ENCODE measurements at places on chromosomes 6 and 20.

GRCh38 chr6:25253351-25253750, 25.8 kb upstream of the CARMIL1 start:
- H3K36me3 ChIP-seq = no peaks in the 10 kb centered on the region
- no peak overlapping the region for H3K27ac ChIP-seq
- no peak overlapping the region for H3K4me3 ChIP-seq
- no peaks in the 10 kb centered on the region for H3K27me3 ChIP-seq

GRCh38 chr6:121549736-121550135, 114.3 kb downstream of the GJA1 start:
- no peak overlapping the region for H3K4me3 ChIP-seq
- DNase-seq = no peak
- no peaks in the 10 kb centered on the region for H3K27me3 ChIP-seq
- no peaks in the 10 kb centered on the region for H3K36me3 ChIP-seq
- peaks cover 5% of the 10 kb centered on the region for H3K4me1 ChIP-seq
- H3K27ac ChIP-seq = peak overlapping the region; percentile 20

- H3K27ac ChIP-seq = no peak overlapping the region
- no peak for DNase-seq
- no peaks in the 10 kb centered on the region for H3K36me3 ChIP-seq
- H3K4me3 ChIP-seq = no peak overlapping the region
- H3K27me3 ChIP-seq = no peaks in the 10 kb centered on the region
Measured at GRCh38 chr20:10719740-10720385, 46.1 kb upstream of the JAG1 start.

GRCh38 chr6:7316658-7317533, 3.9 kb upstream of the SSR1 start:
- peaks cover 4% of the 10 kb centered on the region for H3K4me1 ChIP-seq
- no peak overlapping the region for H3K4me3 ChIP-seq
- H3K27me3 ChIP-seq = no peaks in the 10 kb centered on the region
- H3K27ac ChIP-seq = no peak overlapping the region
- no peak for DNase-seq
- no peaks in the 10 kb centered on the region for H3K36me3 ChIP-seq

DNA sequence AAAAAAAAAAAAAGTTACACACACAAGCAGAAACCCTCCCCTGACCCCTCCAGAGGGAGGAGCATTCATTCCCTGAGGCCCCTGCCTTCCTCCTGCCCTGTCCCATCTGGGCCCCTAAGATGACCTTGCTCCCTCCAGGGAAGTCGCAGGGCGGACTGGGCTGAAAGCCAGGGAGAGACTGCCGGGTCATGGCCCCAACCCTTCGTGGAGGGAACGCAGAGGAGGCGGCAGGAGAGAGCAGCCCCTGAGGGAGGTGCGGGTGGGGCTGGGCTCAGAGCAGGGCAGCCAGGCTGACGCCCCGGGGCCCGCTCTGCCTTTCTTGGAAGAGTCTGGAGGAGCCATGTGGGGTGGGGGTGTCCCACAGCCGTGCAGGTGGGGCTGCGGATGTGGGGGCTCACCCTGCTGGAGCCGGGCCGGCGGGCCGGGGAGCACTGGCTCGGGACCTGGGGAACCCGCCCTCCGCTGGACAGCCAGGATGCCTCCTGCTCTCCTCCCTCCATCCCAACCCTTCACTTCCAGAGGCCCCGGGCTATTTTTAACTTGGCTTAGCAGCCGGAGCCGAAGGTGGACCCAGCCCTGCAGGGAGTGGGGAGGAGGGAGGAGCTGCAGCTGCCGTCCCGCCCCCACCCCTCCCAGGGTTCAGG, 15.0 kb upstream of the ABHD16B start:
- H3K27ac ChIP-seq = no peak overlapping the region
- no peaks in the 10 kb centered on the region for H3K4me1 ChIP-seq
- no peak overlapping the region for H3K4me3 ChIP-seq
- H3K27me3 ChIP-seq = no peaks in the 10 kb centered on the region
- peak; percentile 70 for DNase-seq

- H3K27me3 ChIP-seq = no peaks in the 10 kb centered on the region
- H3K4me3 ChIP-seq = no peak overlapping the region
Measured at GRCh38 chr6:52161689-52162438, 24.3 kb upstream of the IL17A start.

DNA sequence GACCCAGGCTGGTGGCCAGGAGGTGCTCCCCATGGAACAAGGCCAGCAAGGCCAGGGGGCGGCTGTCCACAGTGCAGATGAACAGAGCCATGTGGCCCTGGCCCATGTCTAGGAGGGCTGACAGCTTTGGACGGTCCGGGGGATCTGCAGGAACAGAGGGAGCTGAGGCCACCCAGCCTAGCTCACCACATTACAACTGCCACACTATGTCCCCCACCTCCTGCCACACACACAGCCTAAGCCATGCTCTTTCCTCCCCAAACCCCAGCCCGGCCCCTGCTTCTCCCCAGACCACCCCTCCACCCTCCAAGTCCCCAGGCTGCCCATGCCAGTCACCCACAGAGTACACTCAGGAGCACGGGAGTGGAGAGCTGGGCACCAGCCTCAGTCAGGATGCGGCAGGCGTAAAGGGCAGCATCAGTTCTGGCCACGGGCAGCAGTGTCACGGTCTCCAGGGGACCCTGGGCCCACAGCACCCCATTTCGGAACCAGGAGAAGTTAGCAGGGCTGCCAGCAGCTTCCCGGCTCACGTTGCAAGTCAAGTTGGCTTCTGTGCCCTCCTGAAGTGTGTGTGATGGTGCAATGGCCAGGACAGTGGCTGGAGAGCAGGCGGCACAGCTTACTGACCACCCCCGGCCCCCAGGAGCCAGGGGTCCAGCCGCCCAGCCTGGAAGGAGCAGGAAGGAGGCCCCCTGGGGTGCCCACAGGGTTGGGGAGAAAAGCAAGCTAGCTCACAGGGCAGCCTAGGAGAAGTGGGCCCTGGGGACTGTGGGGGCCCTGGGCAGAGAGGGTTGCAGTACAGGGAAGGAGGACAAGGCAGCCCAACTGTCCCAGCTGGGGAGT, 15.2 kb upstream of the ADAM33 start:
- no peaks in the 10 kb centered on the region for H3K27me3 ChIP-seq
- no peak overlapping the region for H3K4me3 ChIP-seq
- no peaks in the 10 kb centered on the region for H3K36me3 ChIP-seq
- no peaks in the 10 kb centered on the region for H3K4me1 ChIP-seq
- no peak overlapping the region for H3K27ac ChIP-seq
- no peak for DNase-seq

GRCh38 chr6:141667580-141668309, 465.0 kb upstream of the GJE1 start:
- H3K27ac ChIP-seq = peak overlapping the region; percentile 65
- no peaks in the 10 kb centered on the region for H3K27me3 ChIP-seq
- no peaks in the 10 kb centered on the region for H3K4me1 ChIP-seq
- no peaks in the 10 kb centered on the region for H3K36me3 ChIP-seq

GRCh38 chr6:107179004-107179403, 63.7 kb upstream of the BEND3 start:
- H3K4me3 ChIP-seq = no peak overlapping the region
- no peaks in the 10 kb centered on the region for H3K4me1 ChIP-seq
- no peak overlapping the region for H3K27ac ChIP-seq
- no peaks in the 10 kb centered on the region for H3K36me3 ChIP-seq
- DNase-seq = no peak

DNA sequence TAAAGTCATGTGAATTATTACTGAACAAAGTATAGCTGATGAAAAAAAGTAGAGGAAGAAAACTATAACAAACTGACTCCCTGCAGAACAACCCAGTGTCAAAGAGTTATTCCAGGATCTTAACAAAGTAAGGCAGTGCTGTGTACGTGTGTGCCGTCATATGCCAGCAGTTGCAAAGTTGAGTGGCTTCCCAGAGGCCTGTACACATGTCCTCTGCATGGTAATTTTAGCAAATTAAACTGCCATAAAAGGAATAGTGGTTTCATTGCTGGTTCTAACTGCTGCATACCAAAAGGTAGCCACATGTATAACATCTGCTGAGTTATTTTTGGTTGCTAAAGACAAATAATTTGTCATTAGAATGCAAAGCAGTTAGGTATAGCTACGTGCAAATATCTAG, 44.8 kb downstream of the RIPOR2 start:
- H3K4me3 ChIP-seq = no peak overlapping the region
- no peak overlapping the region for H3K27ac ChIP-seq
- H3K36me3 ChIP-seq = no peaks in the 10 kb centered on the region
- DNase-seq = no peak

GRCh38 chr20:5913166-5913565, 37.2 kb downstream of the TRMT6 start:
- H3K4me1 ChIP-seq = peaks cover 4% of the 10 kb centered on the region
- no peaks in the 10 kb centered on the region for H3K36me3 ChIP-seq
- no peak overlapping the region for H3K4me3 ChIP-seq
- no peak overlapping the region for H3K27ac ChIP-seq

GRCh38 chr6:11869672-11870340, 91.2 kb upstream of the ADTRP start:
- no peak for DNase-seq
- no peak overlapping the region for H3K4me3 ChIP-seq
- H3K4me1 ChIP-seq = no peaks in the 10 kb centered on the region
- H3K36me3 ChIP-seq = no peaks in the 10 kb centered on the region
- peak overlapping the region; percentile 43 for H3K27ac ChIP-seq
- no peaks in the 10 kb centered on the region for H3K27me3 ChIP-seq

GRCh38 chr6:158910484-158911440, 89.2 kb downstream of the RSPH3 start:
- DNase-seq = no peak
- no peak overlapping the region for H3K4me3 ChIP-seq
- no peaks in the 10 kb centered on the region for H3K27me3 ChIP-seq
- H3K36me3 ChIP-seq = no peaks in the 10 kb centered on the region
- H3K4me1 ChIP-seq = no peaks in the 10 kb centered on the region

DNA sequence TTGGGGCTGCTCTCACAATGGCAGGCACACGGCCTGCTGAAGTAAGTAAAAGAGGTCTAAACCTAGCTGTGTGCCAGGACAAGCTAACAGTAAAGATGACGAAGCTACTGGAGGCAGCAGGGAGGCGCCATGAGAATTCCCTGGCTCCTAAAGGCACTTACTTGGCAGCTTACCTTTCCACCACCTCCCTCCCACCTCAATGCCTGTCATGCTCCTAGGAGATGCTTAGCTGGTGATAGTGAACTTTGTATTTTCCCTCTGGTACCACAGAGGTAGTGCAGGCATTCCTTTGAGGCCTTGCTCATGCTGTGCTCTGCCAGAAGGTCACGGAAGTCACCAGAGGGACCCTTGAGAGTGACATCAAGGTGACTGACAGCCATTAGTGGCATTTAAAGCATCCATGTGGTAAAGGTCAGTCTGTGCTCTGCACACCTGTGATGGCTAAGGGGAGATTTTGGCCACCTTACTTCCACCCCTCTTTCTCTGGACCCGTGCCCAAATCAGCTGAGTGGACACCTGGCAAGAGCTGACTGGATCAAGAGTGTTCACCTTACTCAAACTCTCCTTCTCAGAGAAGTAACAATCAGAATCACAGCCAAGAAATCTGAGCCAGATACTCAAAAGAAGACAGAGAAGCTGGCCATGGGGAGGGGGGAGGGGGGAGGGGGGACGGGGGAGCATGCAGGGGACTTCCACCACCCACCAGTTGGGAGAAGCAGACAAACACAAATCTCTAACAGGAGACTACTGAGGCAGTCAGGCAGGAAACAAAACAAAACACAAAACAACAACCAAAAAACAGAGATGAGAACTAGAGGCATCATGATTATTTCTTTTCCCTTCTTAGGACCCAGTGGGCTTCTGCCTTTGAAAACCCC, 2.9 kb downstream of the FKBP1A start:
- H3K4me3 ChIP-seq = peak overlapping the region; percentile 95
- H3K4me1 ChIP-seq = peaks cover 41% of the 10 kb centered on the region
- H3K27ac ChIP-seq = no peak overlapping the region
- no peaks in the 10 kb centered on the region for H3K27me3 ChIP-seq
- H3K36me3 ChIP-seq = peaks cover 19% of the 10 kb centered on the region

DNA sequence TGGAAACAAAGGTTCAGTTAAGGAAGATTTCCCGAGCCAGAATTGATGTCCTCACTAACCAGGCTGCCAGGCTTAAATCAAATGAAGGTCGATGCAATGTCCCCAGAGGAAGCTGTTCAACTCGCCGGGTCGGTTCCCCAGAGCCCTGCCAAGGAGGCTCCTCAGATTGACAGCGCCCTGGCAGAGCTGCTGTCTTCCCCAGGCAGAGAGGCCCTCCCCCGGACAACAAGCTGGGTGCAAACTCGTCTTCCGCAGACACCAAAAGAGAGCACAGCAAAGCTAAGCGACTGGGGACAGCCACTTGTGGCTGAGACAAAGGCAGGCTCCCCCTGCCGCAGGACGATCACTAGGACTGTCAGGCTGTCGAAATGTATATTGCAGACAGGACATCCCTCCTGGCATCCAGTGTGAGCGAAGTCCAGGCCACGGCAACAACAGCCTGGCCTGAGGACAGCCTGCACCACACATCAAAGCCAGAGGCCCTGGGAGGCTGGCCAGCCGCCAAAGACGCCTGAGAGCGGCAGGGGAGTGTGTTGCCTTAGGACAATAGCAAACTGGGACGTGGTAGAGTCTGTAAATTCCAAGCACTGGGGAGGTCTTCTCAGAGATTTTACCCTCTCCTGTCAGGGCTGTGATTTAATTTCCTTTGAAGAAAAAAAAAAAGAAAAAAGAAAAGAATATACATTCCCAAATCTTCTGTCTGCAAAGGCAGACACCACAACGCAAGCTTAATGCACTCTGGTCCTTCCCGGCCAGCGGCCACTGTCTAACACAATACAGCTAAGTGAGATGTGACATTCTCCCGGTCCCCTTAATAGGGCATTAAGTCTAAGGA, 99.1 kb downstream of the HIVEP2 start:
- no peaks in the 10 kb centered on the region for H3K36me3 ChIP-seq
- H3K27me3 ChIP-seq = no peaks in the 10 kb centered on the region
- DNase-seq = peak; percentile 70
- peaks cover 52% of the 10 kb centered on the region for H3K4me1 ChIP-seq
- H3K4me3 ChIP-seq = peak overlapping the region; percentile 56
- H3K27ac ChIP-seq = peak overlapping the region; percentile 99

DNA sequence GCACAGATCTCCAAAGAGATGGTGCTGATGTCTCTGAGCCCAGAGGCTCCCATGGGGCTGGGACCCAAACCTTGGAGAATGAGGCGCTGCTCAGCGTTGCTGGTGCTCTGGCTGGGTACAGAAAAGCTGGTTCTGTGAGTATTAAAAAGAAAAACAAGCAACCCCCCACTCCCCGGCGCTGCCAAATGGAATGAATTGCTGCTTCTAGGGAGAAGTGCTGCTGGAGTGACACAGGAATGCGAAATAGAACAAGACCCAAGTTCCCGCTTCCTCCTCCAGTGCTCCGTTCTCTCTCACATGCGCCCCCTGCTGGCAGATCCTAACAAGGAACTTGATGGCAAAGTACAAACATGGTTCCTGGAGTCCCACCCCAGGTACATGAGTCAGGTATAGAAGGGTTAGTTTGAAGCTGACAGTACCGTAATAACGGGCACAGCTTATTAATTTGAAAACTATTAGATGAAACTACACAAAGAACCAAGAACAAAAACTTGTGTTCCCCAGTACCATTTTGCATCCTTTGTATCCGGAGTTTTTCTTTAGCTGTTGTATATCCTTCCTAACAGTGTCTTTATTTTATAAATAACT, 2.1 kb upstream of the DDX27 start:
- H3K4me1 ChIP-seq = peaks cover 8% of the 10 kb centered on the region
- H3K27me3 ChIP-seq = no peaks in the 10 kb centered on the region
- no peak overlapping the region for H3K4me3 ChIP-seq

GRCh38 chr20:62368976-62369814, 2.1 kb upstream of the LAMA5 start:
- H3K4me3 ChIP-seq = no peak overlapping the region
- H3K27ac ChIP-seq = no peak overlapping the region
- DNase-seq = peak; percentile 89
- H3K4me1 ChIP-seq = peaks cover 33% of the 10 kb centered on the region
- no peaks in the 10 kb centered on the region for H3K27me3 ChIP-seq

- no peak overlapping the region for H3K27ac ChIP-seq
- H3K4me3 ChIP-seq = no peak overlapping the region
- no peaks in the 10 kb centered on the region for H3K36me3 ChIP-seq
- H3K4me1 ChIP-seq = no peaks in the 10 kb centered on the region
- no peak for DNase-seq
Measured at GRCh38 chr6:31592396-31592771, 422 bp downstream of the NCR3 start.
